Motor neuron (in vitro differentiated cells): ENCODE measurements at places on chromosomes 16 and 17.

DNA sequence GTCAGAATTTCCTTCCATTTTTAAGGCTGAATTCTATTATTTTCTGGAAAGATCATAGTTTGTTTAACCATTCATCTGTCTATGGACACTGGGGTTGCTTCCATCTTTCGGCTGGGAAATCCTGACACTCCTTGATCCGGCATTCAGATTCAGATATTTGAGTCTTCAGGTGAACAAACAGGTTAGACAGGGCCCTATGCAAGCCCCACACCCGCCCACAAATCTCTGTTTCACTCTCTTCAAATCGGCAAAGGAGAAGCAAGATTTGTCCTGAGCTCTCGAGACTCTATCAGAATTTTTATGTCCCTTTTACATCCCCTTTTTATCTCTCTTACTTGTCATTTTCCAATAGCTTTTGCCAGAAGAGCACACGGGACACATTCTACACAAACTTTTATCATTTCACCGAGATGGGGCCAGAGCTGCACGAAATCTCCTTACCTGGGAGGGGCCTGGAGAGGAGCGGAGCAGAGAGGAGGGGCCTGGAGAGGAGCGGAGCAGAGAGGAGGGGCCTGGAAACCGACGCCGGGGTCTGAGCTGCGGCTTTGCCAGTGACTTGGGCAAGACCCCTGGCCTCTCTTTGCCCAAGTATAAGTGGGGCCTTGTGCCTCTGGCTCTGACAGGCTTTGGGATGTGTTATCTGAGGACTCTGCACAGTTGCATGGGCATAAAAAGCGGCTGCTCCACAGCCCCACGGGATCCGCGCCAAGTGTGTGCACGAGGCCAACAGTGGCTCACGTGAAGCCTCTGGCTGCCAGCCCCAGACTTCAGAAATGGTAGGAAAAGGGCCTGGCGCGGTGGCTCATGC lies 54.3 kb upstream of the RBFOX3 start:
- ATAC-seq: no peak

- ATAC-seq: no peak
These were observed 5.5 kb upstream of the TM4SF5 start for GRCh38 chr17:4766201-4766600.

GRCh38 chr17:38507921-38508569 lies 79.8 kb downstream of the ARHGAP23 start:
- ATAC-seq: no peak

- peak; percentile 77 for ATAC-seq
These were observed 1.5 kb upstream of the BAIAP3 start for GRCh38 chr16:1331712-1332617.

- ATAC-seq: no peak
These were observed 22.6 kb downstream of the C17orf67 start for GRCh38 chr17:56810891-56811775.

DNA sequence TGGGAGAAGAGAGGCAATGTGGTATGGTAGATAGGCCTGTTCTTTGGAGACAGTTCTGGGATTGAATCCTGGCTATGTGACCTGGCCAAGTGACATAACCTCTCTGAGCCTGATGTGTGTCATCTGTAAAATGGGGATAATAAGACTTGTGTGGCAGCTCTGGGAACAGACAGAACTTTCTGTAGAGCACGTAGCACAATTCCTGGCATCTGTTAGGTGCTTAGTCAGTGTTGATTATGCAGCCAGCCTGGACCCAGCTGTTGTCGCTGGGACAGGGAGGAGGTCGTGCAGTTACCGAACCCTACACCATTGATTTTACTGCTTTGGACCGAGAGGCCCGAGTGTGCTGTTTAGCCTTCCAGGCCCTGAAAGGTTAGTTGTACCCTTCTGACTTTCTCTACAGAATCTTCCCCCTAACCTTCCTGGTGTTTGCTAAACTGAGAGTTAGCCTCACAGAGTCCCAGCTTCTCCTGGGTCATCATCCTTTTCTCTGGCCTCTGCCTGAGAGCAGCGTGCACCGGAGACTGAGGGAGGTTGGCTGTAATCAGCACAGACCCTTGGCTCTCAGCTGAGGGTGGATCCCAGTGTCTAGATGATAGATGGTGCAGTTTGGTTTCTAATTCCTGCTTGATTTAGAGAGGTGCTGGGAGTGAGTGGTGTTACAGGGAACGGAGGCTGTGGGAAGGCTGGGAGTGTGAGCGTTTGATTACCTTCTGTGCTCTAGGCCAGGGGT lies 31.9 kb downstream of the MSI2 start:
- peak; percentile 86 for ATAC-seq

GRCh38 chr16:81739503-81739902 lies 39.6 kb upstream of the PLCG2 start:
- no peak for ATAC-seq

- ATAC-seq: peak; percentile 37
These were observed 135.0 kb upstream of the FOXF1 start for GRCh38 chr16:86375364-86375763.

DNA sequence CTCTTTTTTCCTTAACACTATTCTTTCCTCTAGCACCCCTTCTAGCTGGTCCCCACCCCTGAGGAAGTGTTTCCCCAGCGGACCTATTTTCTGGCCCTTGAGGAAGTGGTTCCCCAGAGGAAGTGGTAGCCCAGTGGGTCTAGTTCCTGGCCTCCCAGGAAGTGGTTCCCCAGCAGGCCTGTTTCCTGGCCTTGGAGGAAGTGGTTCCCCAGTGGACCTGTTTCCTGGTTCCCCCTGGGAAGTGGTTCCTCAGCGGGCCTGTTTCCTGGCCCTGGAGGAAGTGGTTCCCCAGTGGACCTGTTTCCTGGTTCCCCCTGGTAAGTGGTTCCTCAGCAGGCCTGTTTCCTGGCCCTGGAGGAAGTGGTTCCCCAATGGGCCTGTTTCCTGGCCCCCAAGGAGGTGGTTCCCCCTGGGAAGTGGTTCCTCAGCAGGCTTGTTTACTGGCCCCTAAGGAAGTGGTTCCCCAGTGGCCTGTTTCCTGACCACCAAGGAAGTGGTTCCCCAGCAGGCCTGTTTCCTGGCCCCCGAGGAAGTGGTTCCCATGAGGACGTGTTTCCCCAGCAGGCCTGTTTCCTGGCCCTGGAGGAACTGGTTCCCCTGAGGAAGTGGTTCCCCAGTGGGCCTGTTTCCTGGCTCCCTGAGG lies 58.3 kb downstream of the NTN1 start:
- ATAC-seq: no peak

DNA sequence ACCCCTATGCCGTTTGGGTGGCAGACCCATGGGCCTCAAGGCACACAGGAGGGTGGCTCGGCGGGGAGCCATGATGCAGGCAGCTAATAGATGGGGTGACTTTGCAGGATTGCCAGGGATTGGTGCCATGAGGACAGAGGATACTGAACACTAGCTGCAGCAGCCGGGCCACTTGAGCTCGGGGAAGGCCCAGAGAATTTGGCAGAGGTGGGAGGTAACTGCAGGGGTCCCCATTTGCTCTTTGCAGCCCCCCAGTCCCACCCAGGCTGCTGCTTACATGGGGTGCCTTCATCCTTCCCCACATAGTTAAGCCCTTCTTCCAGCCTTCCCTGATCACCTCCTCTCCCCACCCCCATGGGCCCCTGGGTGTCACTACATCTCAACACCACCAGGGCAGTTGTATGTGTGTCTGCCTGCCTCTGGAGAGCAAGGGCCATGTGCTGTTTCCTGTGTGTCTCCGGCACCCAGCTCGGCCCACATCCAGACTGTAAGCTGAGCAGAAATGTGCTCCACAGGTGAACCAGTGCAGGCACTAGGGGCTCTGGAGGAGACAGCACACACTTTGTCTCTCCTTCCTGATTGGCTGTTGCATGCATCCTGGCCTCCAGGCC lies 52.0 kb downstream of the SREBF1 start:
- no peak for ATAC-seq

DNA sequence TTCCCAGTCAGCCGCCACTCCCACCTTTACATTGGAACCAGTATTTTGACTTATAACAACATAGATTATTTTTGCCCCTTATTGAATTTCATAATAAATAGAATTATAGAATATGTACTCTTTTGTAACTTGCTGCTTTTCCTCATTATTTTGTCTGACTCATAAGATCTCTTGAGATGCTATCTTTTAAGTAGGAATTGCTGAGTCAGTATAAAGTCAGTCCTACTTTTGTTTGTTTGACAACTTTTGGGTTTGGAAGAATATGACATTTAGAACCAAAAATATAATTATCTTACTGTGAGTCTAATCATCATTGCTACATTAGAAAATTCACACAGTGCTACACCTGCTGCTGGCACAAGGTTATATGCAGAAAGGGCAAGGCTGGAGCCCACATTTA lies 69.7 kb downstream of the STXBP4 start:
- no peak for ATAC-seq

DNA sequence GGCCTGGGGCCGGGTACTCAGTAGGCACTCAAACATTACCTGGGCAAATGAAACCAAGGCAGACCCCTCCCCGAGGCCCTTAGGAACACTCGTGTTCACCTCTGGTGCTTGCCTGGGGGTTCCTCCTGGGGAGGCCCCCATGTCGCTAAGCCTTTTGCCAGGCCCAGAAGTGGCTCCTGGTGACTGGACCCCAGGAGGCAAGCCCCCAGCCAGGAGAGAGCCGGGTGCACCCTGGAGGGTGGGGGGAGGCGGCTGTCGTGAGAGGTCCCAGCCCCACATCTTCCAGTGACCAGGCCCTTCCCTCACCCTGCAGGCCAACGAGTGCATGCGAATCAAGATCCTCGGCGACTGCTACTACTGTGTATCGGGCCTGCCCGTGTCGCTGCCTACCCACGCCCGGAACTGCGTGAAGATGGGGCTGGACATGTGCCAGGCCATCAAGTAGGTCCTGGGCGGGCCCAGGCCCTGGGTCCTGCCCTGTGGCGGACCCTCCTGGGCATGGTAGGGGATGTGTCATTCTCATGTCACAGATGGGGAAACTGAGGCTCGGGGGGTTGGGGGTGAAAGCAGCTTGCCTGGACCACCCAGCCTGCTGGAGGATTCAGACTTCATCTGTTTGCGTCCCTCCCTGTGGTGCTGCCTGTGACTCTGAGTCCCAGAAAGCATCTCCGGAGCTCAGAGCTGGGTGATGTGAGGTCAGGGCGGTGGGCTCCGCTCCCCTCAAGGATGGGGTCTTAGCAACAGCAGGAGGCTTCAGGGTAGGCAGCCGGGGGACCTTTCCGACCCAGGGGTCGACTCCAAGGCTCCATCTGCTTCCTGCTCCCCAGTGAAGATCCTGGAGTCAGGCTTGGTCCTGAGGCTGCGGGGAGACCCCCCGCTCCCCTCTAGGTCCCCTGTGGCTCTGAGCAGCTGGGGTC lies 32.5 kb downstream of the ADCY7 start:
- ATAC-seq: no peak

DNA sequence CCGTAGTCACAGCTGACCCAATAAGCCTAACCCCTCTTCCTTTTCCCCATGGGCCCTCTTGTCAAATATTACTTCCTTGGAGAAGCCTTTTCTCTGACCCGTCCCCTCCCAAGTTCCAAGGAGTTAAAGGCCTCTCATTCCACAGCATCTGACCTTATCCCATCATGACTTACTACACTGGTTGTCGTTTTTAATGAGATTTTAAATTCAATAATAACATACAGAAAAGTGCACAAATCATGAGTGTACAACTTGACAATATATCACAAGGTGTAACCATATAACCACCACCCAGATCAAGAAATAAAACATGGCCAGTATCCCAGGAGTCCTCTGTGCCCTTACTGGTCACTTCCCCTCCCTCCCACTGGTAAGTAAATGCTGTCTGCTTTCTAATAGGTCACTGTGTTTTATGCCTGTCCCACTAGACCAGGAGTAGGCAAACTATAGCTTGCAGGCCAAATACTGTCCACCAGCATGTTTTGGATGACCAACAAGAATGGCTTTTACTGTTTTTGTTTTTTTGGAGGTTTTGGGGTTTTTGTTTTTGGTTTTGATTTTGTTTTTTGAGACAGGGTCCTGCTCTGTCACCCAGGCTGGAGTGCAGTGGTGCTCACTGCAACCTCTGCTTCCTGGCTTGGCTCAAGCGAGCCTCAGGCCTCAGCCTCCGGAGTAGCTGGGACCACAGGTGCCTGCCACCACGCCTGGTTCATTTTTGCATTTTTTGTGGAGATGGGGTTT lies 1.2 kb upstream of the FDXR start:
- no peak for ATAC-seq

- no peak for ATAC-seq
These were observed 77.9 kb upstream of the LGALS9 start for GRCh38 chr17:27553019-27553511.

DNA sequence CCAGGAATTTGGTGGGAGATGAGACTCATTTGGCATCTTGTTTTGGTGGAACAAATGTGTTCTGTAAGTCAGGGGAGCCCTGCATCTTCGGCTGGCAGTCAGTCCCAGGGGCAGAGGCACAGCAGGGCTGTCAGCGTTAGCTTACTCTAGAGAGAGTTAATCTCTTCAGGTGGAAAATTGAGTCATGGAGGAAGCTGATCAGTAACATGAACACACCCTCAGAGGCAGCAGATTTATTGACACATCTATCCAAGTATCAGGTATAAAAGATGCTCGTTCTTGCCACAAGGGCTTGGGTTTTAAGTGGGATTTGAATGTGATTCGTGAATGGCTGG lies 55.2 kb downstream of the EPN2 start:
- no peak for ATAC-seq

- ATAC-seq: peak; percentile 49
These were observed 12.4 kb upstream of the TAC4 start for GRCh38 chr17:49859991-49860953.

GRCh38 chr16:921321-921905 lies 49.4 kb downstream of the LMF1 start:
- no peak for ATAC-seq

DNA sequence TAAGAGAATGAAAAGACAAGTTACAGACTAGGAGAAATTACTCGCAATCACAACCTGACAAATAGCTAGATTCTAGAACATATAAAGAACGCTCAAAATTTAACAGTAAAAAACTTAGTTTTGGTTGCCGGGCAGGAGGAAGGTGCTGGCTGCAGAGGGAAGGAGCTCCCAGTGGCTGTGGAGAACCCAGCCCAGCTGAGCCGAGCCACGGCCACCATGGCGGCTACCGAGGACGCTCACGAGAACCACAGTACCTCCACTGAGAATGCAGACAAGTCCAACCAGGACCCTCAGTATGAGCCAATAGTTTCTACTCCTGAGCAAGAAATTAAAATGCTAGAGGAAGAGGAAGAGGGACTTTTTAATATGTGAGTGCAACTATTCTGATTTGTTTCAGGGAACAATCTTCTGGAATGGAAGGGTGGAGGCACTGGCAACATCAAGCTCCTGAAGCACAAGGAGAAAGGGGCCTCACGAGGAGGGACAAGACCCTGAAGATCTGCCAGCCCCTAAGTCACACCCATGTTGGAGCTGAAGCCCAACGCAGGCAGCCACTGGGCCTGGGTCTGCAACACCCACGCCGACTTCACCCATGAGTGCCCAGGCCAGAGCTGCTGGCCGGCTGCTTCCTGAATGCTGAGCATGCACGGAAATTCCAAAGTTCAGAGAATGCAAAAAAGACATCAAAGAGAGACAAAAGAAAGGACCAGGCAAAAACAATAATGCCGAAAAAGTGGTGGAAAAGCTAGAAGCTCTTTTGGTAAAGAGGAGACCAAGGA lies 55.0 kb downstream of the DNAH17 start:
- no peak for ATAC-seq

GRCh38 chr17:72125742-72126141 lies 4.9 kb downstream of the SOX9 start:
- ATAC-seq: no peak
